Ascending aorta (tissue), 2 donors: ENCODE measurements at places on chromosomes 11 and 22.
A peak's percentile ranks its signal among the peaks of the same experiment; 100 is the strongest.

DNA sequence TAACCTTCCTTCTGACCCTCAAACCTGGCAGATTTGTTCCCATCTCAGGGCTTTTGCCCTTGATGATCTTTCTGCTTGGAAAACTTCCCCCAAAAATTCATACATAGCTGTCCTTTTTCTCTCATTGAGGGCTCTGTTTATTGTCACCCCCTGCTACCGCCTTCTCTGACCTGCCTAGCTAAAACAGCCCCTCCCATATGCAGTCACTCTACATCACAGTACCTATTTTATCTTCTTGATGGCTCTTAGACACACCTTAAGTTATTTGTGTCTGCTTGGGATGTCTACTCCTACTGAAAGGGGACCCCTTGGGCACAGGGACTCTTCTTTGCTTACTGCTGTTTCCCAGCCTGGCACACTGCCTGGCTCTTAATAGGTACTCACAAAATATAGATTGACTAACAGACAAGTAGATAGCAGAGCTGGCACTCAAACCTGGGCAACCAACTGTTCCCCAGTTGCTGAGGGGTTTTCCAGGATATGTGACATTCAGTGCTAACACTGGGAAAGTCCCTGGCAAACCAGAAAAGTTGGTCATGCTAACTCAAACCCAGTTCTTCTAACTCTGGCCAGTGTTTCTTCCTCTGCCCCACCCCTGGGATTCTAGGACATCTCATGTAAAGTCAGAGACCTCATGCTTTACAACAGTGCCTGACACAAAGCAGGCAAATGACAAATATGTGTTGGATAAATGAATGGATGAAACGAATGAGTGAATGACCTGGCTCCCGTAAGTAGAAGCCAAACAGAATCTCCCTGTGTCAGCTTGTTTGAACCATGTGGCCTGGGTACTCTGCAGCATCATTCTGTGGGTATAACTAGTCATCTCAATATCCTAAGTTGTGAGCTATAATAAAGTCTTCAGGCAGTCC lies 19.8 kb upstream of the FJX1 start:
- DNase-seq, result no peak

DNA sequence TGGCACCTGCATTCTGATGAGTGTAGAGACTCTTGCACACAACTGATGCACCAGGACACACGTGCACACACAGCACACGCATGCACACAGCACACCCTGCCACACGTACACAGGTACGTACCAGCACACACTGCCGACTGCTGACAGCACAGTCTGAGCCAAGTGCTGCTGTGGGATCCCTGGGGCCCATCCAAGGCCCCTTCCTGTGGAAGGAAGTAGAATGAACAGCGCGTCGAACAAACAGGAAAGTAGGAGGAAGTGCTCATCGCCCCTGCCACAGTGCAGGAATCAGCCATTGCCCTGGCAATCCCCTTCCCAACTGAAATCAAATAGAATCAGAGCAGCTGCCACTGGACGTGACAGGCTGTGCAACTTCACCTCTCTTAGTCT lies 57.9 kb downstream of the CD82 start:
- peak; percentile 43 for DNase-seq

DNA sequence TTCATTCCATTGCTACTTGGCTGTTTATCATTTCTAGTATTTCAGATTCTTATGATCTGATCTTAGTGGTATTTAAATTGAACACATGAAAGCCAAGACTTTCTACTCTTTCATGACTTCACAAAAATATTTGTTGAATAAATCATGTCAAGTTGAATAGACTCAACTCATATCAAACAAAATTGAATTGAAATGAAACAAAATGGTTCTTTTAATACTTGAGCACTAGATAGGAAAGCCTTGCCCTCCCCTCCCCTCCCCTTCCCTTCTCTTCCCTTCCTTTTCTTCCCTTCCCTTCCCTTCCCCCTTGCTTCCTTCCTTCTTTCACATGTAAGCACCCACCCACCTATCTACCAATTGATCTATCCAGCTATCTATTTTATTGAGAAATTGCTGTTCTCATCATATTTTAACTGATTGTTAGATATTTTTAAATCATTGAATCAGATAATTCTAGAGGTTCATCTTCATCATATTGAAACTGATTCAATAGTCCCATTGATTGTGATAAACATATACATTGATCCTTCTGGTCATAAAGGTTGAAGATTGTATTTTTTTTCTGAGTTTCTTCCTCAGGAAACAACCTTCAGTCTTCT lies 2015.9 kb downstream of the LRRC4C start:
- DNase-seq, result no peak

DNA sequence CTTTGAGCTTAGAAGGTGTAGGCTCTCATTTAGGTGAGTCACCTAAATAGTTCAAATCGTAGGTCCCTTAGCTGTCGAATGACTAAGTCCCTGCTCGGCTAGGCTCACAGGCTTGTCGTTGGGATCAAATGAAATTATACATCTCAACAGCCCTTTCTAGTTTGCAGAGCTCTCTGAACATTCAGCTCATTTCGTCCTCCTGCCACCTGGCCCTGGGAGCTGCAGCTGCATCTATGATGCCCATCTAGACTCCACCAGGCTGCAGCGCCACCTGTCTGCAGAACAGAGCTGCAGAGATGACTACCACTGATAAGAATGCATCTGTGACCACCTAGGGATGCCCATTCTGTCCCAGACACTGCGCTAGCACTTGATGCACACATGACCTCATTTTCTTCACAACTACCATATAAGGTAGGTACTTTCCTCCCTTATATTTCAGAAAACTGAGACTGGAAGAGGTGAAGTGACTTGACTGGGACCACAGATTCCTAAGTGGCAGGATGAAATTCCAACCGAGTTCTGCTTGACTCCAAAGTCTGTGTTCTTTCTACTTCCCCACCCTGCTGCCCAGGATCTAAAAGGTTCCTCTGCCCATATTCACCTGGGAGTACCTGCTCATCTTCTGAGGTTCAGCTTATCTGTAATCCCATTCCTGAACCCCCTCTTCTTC lies 141.1 kb upstream of the NARS2 start:
- peak; percentile 79 for DNase-seq

DNA sequence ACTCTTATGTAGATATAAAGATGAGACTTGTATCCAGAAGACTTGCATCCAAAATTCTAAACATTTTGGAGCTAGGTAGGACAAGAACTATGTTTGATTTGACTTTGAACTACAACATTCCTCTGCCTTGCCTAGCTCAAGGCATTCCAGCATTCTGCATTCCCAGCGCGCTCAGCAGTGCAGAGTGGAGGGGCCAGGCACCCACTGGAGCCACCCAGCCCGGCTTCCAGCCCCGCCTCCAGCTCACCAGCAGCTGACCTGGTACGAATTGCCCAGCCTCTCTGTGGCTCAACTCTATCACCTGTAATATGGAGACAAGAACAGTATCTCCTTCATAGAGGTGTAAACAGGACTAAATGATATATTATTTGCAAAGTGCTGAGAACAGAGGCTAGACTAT lies 28.8 kb downstream of the PRDM10 start:
- no peak for DNase-seq

DNA sequence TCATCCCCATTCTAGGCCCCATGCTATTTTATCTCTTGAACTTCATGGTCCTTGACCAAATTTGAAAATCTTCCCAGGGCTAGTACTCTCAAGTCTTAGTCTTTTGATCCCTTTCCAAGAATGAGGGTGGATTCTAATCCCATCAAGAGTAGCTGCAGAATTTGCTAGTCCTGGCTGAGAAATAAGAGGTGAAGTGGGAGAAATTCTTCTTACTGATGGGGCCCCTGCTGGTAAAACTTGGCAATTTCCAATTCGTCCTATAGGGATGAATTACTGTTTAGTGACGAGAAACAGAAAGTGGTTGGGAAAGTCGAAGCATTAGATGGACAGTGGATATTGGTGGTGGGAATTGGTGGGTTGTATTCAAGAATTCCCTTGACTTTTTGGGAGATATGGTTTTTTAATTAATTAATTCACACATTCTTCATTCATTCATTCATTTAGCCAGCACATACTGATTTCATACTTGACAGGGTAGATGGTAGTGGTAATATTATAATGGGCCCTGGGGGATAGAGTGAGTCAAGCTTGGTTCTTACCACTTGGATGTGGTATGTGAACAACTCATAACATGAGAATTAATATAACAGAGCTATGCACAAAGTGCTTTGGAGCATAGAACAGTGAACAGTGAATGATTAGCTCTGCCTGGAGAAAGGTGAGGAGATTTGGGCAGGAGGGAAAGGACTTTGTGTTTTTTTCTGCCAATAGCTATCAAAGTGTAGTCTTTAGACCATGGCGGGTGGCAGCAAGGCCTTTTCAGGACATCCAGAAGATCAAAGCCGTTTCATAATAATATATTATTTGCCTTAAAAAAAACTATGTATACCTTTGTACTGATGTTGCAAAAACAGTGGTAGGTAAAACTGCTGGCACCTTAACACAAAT lies 103.8 kb downstream of the STIM1 start:
- DNase-seq, result no peak

DNA sequence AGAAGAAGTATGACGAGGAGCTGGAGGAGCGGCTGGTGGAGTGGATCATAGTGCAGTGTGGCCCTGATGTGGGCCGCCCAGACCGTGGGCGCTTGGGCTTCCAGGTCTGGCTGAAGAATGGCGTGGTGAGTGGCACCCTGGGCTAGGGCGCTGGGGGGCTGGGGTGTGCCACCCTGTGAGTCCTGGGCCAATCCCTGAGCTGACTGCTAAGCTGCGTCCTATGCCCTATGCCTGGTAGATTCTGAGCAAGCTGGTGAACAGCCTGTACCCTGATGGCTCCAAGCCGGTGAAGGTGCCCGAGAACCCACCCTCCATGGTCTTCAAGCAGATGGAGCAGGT lies 3.9 kb downstream of the TAGLN start:
- DNase-seq, result no peak

- DNase-seq, result no peak
These were observed 134.2 kb downstream of the LDLRAD3 start for GRCh38 chr11:36077886-36078685.

- peak; percentile 84 for DNase-seq
These were observed 10.2 kb downstream of the PACS1 start for GRCh38 chr11:66080055-66080817.

- no peak for DNase-seq
These were observed 385.5 kb upstream of the ANO5 start for GRCh38 chr11:21807350-21807749.

DNA sequence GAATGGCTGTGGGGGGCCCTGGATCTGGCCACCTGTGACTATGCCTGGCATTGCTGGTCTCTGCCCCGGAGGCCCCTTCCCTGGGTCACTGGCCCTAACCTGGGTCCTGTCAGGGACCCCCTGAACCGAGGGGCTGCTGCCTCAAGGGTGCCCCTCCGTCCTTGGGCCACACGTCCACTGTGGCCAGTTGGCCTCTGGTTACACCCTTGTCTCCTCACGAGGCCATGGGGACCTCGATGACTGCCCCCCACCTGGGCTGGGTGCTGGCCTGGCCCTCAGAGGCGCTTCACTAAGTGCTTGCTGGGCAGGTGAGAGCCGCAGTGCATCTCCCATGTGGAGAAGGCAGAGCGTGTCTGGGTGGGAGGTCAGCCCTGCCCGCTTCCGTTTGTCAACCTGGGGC lies 27.3 kb upstream of the FGF19 start:
- no peak for DNase-seq

DNA sequence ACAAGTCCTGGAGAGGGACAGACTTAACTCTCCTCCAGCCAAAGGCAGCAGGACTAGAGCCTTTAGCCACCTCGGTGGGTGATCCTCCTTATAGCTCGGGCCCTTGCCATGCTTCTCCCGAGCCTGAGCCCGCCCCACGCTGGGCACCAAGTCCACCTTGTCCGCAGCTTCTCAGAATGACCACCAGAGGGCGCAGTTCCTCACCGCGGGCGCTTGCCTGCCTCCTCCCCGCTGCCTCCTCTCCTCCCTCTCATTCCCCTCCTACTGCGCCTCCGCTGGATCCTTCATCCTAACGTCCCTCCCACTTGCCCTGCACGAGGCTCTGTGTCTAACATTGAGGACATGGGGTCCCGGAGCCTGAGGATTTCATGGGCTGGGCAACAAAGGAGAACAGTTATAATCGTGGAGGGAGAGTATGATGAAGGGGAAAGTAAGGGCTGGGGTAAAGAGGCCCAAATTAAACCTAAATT lies 11.3 kb upstream of the MOGAT2 start:
- DNase-seq, result peak; percentile 77

DNA sequence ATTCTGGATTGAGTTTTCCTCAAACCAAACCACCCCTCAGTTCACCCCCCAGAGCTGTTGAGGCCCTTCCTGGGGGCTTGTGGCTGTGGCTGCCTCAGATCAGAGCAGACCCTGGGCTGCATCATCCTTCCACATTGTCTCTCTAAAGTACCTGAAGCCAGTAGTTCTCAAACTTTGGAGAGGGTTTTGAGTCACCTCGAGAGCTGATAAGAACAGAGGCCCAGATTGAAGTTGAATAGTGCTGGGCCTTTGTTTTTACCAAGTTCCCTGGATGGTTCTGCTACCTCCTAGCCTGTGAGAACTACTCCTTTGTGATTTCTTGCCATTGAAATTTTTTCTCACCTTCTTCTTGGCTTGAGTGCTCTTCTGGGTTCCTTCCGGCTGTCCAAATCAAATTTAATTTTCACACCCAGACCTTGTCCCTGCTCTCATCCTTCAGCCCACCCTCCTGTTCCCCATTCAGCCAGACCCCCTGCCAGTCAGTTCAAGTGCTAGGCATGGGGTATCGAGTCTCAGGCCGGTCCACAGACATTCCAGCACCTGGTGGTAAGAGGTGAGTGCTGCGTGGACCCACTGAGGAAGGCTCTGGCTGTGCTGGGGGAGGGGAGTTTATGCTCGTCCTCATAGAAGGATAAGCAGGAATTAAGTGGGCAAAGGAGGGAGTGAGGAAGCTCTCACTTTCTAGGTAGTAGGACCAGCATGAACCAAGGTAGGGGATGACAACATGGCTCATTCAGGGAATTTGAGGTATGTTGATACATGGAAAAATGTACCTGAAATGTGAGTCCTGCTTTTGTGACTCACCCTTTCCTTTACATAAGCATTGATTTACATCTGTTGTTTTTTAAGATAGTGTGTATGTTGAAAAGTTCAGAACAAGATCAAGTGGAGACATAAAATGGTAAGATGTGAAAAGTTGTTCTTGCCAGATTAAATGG lies 116.5 kb downstream of the PTPRJ start:
- DNase-seq, result no peak

DNA sequence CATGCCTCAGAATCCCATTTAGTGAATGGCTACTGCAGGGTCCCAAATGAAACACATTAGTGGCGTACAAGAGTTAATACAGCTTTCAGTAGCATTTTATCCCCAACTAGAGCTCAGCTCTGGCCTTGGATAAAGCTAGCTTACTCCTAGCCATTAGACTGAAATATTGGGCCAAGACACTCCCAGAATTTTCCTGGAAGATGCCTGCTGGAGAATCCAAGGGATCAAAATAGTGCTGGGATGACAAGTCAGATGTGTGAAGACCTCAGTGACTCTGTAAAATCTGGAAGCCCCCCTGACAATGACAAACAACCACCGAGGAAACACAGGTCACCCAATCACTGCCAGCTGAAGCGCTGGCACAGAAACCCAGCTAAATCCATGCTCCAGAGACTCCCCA lies 303.1 kb upstream of the SORL1-AS1 start:
- DNase-seq, result no peak

DNA sequence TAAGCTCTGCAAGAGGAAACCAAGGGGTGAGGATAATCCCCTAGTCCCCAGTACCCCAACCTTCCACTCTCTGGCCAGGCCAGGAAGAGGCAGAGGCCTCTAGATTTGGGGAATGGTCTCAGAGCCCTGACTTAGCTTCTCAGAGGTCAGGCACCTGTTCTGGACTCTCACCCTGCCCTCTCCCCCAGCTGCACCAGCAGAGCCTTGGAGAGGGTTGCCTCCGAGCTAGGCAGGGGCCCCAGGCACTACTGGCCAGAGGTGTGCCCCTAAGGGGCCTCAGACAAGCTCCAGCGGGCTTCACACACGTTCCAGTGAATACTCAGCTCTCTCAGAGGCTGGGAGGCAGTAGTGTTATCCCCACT lies 8.0 kb downstream of the FREY1 start:
- DNase-seq, result no peak
